ENCODE measurements at places on chromosomes 13 and 19.

DNA sequence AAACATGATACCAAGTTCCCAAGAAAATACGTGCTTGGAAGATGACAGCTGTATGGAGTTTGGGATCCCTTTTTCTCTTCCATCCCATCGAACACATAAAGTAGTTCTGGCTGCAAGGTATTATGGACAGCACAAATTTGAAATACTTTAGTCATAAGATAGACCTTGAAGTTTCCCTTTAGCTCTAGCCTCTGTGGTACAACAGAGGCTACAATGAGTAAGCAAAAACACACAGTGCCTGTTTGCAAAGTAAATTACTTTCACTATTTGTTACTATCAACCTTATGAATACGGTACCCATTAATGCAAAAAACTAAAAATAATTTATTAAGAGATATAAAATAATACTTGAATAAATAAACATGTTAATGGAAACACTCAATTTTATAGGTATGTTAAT, 21.0 kb upstream of the LRCH1 start:
- no peak for DNase-seq

DNA sequence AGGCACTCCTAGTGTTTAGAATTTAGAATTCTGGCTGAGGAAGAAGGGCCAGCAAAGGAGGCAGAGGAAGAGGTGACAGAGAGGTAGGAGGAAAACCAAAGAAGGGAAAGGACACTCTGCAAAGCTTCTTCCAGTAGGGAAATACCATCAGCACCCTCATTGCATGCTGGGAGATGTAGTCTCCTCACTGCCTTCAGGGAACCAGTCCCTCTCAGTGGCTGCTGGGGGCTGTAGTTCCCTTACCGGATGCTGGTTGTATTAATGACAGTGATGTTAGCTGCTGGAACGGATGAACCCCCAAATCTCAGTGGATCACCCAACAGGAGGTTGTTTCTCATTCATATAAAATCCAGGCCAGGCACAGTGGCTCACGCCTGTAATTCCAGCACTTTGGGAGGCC, 10.1 kb downstream of the GRIN2D start:
- no peak for DNase-seq

DNA sequence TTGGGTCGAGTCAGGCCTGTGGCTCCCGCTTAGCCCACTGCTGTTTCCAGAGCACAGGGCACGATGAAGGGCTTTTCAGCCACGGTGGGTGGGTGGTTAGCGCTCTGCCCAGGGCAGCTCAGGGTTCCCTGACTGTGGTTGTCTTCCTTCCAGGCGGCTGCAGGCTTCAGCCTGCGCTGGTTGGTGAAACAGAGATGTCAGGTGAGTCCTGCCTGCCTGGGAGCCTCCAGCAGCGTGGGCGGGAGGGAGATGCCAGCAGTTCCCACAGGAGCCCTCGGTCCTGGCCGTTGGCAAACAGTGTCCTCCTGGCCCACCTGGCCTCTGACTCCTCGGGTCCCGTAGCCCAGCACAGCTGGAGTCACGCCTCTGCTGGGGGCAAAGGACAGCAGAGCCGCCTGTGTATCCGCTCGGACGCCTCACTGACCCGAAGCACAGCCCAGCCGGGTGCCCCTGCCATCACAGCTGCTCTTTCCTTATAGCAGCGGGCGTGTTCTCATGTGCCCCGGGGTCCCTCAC, 9.7 kb downstream of the ADAT3 start:
- DNase-seq: no peak

DNA sequence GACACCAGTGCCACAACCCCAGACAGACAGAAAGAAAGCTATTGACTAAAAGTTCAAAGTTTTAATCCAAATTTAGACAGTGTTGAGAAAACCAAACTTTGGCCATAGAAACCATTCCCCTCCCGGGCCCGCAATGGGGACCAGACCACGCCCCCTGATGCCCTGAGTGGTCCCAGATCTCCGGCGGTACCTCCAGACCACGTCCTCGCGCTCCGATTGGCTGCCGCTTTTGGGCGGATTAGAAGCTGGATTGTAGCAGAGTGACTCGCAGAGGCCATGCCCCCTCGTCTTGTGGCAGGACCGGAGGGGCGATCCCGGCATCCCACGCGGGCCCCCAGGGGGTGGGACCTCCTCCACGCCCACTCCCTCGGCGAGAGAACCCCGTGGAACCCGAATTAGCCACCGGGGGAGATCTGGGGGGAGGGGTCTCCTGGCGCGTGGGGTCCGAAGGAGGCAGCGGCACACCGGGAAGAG, 797 bp upstream of the HSD17B14 start:
- peak; percentile 31 for DNase-seq

DNA sequence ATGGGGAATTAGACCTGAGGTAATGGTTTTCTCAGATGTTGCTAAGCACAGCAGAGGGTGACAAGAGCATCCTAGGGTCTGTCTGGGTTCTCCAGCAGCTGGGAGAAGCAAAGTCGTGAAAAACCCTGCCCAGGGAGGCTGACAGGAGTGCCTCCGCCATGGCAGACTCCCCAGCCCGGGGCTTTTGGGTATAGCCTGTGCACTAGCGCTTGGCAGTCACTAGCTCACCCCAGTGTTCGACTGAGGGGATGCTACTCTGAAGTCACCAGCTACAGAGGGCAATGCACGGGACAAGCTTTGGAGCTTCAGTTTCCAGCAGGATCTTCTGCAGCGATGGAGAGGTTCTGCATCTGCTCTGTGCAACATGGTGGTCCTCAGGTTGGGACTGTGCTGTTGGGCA, 87.5 kb downstream of the ING1 start:
- DNase-seq: no peak
